Fibroblast of skin of abdomen (primary cell): ENCODE measurements at places on chromosomes 5 and 9.
A peak's percentile ranks its signal among the peaks of the same experiment; 100 is the strongest.

DNA sequence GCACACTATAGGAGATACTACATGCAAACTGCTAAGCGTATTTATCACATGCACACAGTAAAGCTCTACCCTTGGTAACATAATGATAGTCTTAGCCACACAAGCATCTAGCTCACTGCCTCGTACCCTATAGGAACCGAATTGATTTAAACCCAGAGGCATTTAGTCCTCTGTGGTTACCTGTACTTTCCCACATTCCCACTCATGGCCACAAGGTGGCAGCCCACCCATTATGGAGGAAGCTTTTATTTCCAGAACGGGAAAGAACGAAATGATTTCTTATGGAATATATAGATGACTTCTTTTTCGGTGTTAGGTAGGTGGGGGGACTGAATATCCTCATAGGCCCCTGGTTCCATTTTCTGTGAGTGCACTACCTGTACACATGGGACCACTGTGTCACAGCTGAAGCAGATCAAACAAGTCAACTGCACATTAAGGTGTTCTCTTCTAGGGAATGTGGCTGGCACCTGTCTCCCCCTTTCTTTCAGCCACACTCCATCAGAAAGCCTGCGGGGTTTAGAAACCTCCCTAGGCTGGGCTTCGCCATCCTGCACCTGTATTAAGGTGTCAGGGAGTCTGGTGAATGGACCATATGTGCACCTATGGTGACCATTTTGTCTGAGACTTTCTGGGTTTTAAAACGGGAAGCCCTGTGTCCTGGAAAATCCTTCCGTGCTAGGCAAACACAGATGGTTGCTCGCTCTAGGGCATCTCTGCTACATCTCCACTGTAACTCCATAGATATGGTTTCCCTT lies 313.2 kb downstream of the SLIT3 start:
- DNase-seq, result peak; percentile 65

GRCh38 chr5:38370358-38371100 lies 112.2 kb downstream of the EGFLAM start:
- no peak for DNase-seq

DNA sequence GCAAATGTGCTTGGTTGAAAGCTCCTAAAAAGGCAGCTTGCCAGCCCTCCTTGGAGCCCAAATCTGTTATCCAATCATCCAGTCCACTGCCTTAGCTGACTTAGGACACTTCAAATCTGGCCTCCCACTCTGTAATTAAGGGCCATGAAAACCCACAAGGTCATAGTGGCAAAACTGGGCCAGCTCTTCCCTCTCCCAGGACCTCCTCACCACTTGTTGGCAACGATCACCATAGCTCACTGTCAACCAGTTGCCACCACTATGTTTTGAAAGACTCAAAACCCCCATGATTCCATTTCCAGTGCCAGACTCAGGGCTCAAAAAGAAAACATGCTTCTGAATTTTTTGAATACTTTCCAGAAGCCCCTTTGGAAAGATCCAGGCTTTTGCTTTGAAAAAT lies 107.5 kb downstream of the NREP start:
- no peak for DNase-seq

- no peak for DNase-seq
These were observed 43.4 kb upstream of the FANCC start for GRCh38 chr9:95360866-95361265.

GRCh38 chr9:129183495-129184218 lies 5.6 kb upstream of the IER5L start:
- DNase-seq, result no peak

GRCh38 chr9:2411459-2412215 lies 209.9 kb upstream of the VLDLR start:
- peak; percentile 89 for DNase-seq

GRCh38 chr5:124154714-124155113 lies 591.7 kb downstream of the ZNF608 start:
- DNase-seq, result no peak

- DNase-seq, result peak; percentile 70
These were observed at the start of gene LPAR1 for GRCh38 chr9:111038331-111039230. Gene LPAR1 (minus strand): TSS chr9:111038470. CDS start chr9:110972117, 66,353 bp downstream.

GRCh38 chr5:56148453-56148971 lies 84.6 kb downstream of the ANKRD55 start:
- no peak for DNase-seq

DNA sequence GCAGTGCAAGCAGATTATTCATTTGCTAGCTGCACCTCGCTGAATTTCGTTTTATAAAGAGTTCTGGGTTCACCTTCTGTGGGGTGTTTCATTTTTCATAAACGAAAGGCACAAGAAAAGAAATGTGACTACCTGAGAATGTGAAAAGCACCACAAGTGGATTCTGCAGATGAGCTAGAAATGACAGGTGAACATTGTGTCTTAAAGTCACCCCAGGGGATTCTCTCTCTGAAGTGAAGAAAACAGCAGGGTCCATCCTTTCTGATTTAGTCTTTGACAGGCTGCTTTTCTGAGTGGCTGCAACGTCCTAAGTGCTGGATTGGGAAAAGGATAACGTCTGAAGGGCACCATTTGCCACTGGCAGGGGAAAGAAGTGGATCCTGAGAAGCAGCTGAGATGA lies 469.3 kb downstream of the SPATA31D1 start:
- DNase-seq, result no peak

DNA sequence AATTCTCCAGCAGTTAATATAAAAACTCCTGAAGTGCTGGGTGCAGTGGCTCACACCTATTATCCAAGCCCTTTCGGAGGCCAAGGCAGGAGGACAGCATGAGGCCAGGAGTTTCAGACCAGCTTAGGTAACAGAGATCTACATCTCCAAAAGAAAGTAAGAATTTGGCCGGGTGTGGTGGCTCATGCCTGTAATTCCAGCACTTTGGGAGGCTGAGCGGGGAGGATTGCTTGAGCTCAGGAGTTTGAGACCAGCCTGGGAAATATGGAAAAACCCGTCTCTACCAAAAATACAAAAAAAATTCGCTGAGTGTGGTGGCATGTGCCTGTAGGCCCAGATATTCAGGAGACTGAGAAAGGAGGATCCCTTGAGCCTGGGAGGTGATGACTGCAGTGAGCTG lies 6.7 kb upstream of the GPBP1 start:
- no peak for DNase-seq
